ENCODE measurements at places on chromosomes 12 and 14.

DNA sequence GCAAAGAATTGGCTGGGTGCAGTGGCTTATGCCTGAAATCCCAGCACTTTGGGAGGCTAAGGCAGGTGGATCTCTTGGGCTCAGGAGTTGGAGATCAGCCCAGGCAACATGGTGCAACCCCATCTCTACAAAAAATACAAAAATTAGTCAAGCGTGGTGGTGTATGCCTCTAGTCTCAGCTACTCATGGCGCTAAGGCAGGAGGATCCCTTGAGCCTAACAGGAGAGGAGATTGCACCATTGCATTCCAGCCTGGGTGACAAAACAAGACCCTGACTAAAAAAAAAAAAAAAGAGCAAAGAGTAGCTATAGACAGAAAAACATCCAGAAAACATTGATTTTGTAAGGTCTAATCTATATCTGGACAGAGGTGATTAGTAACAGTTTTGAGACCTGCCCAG is 25.0 kb downstream of the KIF21A start:
- no peak for DNase-seq

DNA sequence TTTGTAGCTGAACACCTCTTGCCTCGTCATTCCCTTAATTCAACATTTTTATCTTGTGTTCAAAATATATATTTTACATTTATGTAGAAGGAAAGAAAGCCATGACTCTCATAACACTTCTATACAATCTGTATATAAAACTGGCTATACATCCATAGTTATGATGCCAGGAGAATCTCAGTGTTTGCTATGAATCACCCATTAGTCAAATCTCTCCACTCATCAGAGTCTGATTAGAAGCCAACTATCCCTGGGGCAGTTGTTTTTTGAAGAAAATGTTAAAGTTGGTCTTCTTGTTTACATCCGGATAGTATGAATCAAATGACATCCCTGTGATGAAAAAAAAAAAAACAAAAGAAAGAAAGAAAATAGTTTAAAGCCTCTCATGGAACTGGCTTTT is 503.9 kb downstream of the NELL2 start:
- DNase-seq, result no peak

GRCh38 chr14:53709381-53709780 is 247.2 kb downstream of the BMP4 start:
- DNase-seq, result no peak

DNA sequence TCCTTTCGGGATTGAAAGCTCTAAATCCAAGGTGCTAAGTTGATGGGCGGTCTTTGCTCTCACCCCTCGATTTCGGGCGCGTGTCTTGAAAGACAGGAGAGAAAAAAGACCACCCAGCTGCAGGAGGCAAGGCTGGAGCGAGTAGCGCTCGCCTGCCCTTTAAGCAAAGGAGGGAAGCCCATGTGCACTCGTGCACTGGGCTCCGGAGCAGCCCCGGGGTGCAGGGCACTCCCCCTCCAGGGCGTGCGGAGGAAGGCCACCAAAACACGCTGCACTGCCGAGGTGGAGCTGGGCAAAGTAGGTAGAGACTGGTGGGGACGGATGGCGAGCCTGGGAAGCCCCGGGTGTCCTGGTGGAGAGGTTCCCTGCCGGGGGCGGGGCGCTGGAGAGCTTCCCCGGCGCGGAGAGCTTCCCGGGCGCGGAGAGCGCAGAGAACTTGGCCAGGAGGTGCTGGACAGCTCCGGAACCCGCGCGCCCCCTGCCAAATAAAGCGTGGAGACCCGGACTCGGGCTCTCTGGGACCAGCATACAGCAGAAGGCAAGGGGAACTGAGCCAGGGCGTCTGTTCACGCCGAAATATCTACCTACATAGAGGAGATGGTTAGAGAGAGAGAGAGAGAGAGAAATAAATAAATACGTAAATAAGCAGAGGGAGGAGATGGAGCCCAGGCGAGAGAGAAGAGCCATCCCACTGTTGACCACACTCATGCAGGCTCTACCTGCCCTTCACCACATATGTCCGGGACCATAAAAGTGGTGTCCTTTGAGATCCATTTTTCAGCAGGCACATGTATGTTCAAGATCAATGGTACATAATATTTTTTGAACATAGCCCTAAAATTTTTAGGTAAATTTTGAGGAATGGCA is 662 bp upstream of the NELL2 start:
- peak; percentile 46 for DNase-seq

DNA sequence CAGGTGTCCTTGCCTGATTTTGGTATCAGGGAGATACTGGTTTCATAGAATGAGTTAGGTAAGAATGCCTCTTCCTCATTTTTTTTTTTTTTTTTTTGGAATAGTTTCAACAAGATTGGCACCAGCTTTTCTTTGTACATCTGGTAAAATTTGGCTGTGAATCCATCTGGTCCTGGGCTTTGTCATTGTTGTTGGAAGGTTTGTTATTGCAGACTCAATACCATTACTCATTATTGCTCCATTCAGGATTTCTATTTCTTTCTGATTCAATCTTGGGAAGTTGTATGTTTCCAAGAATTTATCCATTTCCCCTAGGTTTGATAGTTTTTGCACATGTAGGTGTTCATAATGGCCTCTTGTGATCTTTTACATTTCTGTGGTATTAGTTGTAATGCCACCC is 126.0 kb upstream of the KITLG start:
- no peak for DNase-seq

DNA sequence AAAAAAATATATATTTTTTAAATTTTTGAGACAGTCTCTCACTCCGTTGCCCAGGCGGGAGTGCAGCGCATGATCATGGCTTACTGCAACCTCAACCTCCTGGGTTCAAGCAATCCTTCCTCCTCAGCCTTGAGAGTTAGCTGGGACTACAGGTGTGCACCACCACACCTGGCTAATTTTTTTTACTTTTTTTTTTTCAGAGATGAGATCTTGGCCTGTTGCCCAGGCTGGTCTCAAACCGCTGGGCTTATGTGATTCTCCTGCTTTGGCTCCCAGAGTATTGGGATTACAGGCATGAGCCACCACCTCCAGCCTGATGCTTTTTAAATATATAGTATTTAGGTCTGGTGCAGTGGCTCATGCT is 24.5 kb downstream of the MDM2 start:
- no peak for DNase-seq

- DNase-seq, result no peak
Measured at GRCh38 chr14:72894323-72894622, 372 bp upstream of the DPF3 start.

- no peak for DNase-seq
Measured at GRCh38 chr14:101048766-101049165, 145.2 kb upstream of the RTL1 start.

DNA sequence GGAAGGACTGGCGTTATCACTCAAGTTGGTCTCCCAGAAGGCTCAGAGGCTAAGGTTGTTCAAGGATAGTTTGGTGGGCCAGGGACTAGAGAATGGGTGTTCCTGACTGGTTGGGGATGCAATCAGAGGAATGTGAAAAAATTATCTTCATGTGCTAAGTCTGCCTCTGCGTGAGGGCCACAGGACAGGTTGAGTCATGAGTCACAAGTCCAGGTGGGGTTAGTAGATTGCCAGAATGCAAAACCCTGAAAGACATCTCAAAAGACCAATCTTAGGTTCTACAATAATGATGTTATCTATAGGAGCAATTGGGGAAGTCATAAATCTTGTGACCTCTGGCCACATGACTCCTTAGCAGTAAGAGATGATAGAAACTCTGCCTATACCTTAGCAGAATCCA is 220.1 kb upstream of the EEA1 start:
- DNase-seq, result peak; percentile 26

- no peak for DNase-seq
Measured at GRCh38 chr14:69715725-69716477, 51.0 kb upstream of the SRSF5 start.

DNA sequence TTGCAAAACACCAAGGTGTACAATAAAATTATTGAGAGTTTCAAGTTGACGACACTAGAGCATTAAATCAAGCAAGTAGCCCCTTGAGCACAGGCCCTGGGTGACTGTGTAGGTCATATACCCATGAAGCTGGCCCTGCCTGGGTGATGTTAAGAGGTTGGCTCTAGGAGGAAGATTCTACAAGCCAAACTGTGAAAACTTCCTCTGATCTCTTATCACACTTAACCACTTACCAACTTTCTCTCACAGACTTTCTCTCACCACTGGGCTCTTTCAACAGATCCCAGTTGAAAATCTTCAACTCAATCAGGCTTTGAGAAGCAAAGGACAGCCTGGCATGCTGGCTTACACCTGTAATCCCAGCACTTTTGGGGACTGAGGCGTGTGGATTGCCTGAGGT is 186.9 kb upstream of the BTG1 start:
- no peak for DNase-seq

- no peak for DNase-seq
Measured at GRCh38 chr12:101779200-101779599, 39.9 kb upstream of the SYCP3 start.

Data from common myeloid progenitor, CD34-positive (primary cell).